ENCODE measurements at places on chromosomes 16 and 17.
A peak's percentile ranks its signal among the peaks of the same experiment; 100 is the strongest.

- DNase-seq, result no peak
Measured at GRCh38 chr16:54385141-54385540, 98.6 kb upstream of the IRX3 start.

DNA sequence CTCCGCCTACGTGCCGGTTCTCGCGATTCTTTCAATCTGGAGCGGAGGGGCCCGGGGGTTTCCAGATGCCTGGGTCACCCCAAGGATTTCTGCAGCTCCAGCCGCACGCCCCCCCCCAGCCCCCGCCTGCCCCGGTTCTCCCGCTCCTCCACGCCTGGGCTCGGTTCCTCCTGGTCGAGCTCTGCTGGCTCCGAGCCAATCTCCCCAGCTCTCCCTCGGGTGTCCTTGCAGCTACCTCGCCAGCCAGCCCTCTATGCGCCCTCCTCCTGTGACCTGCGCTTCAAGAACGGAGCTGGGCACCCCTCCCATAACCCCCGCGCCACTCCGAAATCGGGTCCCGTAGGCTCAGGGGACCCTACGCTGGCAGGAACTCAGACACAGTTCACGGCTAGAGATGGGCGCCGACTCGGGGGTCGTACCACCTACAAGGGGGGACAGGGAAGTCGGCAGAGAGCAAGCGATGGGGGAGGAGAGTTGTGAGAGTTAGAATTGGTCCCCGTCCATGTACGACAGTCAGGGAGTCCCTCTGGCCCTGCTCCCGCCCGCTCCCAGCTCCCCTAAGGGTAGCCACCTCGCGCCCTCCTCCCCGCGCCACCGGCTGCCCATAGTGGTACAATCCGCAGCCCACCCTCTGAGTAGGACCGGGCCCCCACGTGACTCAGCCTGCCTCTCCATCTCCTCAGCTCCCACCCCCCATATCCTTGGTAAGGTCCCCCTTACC lies 961 bp downstream of the FGF11 start:
- DNase-seq, result no peak

GRCh38 chr17:74212913-74213791 lies at the start of gene TTYH2:
TTYH2 (plus strand) TSS chr17:74213571; CDS start chr17:74213588, 17 bp downstream.
- DNase-seq, result peak; percentile 30

- no peak for DNase-seq
Measured at GRCh38 chr17:8151641-8152111, 528 bp downstream of the PER1 start.

- DNase-seq, result peak; percentile 52
Measured at GRCh38 chr17:76408037-76408849, 23.8 kb downstream of the SPHK1 start.
